Left colon (tissue), 2 donors: ENCODE measurements at places on chromosomes 16 and 17.

GRCh38 chr17:61251939-61252865 is 147.4 kb upstream of the TBX2 start:
- peak; percentile 80 for DNase-seq

DNA sequence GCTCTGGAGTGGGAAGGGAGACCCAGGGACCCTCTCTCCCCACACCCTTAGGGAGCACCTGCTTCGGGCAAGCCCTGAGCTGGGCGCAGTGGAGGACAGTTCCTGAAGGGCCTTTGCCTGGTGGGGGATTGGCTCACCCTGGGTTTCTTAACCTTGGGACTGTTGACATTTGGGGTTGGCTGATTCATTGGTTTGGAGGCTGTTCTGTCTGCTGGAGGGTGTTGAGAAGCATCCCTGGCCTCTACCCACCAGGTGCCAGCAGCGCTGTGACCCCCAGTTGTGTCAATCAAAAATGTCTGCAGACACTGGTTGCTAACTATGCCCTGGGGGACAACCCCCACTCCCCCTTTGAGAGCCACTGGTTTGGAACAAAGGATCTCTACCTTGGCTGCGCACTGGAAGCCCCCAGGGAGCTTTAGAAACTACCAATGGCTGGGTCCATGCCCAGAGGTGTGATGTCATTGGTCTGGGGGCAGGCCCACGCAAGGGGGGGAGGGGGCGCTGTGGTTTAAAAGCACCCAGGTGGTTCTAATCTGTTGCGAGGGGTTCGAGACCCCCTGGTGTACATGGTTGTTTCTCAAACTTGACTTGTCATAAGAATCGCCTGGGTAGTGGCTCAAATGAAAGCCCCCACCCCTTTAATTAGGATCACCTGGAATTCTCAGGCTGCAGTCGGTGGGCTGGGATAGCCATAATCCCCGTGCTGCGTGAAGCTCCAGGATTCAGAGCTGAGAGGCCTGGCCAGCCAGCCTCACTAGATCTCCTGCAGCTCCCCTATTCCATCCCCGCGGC is 151.9 kb upstream of the GSE1 start:
- DNase-seq = no peak

GRCh38 chr17:3735515-3735914 is 11.8 kb downstream of the HASPIN start:
- no peak for DNase-seq

GRCh38 chr16:986925-987582 is 5.5 kb downstream of the SOX8 start:
- no peak for DNase-seq

GRCh38 chr16:17362183-17362582 is 108.6 kb downstream of the XYLT1 start:
- no peak for DNase-seq

GRCh38 chr17:19799796-19800195 is 51.7 kb upstream of the ALDH3A1 start:
- DNase-seq = no peak

DNA sequence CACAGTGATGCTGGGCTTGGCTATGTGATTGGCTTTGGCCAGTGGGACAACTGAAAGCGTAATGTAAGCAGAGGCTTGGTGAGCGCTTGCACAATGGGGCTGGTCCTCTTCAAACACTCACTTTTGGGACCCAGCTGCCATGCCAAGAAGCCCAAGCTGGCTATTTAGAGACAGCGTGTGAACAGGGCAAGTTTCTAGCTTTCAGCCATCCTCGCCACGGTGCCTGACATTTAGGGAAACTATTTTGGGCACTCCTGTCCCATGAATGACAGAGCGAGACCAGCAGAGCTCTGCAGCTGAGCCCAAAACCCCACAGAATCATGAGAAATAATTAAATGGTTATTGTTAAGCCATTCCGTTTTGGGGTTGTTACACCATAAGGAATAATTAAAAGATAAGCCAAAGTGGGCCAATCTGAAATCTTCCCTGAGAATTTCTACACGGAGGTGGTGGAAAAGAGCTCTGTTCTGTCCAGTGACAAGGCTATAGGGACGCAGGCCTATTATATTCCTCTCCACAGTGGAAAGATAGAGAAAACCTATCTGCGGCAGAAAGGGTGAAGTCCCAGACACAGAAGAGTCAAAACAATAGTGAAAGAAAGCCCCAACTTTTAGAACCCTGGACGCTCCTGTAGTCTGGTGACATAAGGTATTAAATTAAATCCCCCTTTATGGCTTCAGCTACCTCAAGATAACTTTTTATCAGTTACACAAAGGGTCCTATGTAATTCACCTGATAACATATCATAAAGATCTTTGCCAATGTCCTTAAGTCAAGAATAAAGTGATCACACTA is 10.8 kb upstream of the RPRML start:
- DNase-seq = no peak

GRCh38 chr17:30300818-30301217 is 9.1 kb upstream of the BLMH start:
- no peak for DNase-seq

- no peak for DNase-seq
Observed at GRCh38 chr17:27352448-27353032, 58.6 kb downstream of the WSB1 start.

DNA sequence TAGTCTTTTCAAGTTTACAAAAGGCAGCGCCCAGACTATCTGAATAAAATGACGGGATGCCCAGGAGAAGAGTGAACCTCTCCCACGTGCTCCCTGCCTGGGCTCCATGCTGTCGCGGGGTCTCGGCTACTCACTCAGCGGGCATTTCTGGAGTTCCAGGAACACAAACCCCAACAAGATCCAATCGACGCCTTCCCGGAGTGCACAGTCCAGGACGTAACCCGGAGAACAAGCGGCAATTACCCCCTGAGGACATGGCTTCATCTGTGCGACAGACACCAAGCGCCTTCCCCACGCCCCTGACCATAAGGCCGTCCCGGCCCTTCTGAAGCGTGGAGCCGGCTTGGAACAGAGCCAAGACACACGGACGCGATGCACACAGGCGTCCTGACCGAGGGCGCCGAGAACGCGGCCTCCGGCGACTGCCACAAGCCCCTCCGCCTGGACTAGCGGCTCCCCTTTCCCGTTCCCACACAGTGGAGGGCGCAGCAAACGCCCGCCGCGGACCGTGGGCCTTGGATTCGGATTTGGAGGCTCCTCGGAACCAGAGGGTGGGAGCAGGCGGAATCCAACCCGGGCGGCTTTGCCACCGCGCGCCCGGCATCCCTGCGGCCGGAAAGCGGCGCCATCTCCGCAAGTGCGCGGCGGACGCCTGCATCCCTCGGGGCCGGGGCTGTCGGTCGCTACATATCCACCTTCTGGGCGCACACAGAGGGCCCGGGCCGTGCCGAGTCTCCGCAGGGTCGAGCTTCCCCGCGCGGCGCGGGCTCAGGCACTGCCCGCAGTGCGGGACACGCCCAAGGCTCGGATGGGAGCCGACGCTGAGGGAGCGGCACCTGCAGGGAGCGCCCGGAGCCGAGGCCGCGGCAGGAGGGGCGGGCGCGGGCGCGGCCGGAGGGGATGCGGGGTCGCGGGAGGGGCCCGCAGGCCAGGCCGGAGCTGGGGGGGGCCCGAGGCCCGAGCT is 725 bp downstream of the ABCA3 start:
- DNase-seq = peak; percentile 42

- DNase-seq = no peak
Observed at GRCh38 chr16:5451641-5452040, 354.0 kb upstream of the EEF2KMT start.

DNA sequence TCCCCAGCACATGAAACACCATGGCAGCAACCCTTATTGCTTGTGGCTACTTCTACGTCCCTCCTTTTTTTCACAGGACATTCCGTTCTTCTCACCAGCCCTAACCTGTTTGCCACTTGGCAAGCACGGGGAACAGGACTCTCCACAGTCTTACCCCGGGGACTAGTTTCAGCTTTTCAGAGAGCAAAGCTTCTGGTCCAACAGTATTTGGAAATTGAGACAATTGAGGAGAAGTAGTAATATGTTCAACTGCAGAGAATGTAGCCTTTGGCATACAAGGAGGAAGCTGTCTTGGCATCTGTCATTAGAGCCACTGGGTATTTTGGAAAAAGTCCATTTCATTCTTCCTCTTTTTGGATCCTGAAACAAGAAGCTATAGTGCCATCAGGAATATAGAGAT is 65.7 kb downstream of the MAP2K6 start:
- no peak for DNase-seq

DNA sequence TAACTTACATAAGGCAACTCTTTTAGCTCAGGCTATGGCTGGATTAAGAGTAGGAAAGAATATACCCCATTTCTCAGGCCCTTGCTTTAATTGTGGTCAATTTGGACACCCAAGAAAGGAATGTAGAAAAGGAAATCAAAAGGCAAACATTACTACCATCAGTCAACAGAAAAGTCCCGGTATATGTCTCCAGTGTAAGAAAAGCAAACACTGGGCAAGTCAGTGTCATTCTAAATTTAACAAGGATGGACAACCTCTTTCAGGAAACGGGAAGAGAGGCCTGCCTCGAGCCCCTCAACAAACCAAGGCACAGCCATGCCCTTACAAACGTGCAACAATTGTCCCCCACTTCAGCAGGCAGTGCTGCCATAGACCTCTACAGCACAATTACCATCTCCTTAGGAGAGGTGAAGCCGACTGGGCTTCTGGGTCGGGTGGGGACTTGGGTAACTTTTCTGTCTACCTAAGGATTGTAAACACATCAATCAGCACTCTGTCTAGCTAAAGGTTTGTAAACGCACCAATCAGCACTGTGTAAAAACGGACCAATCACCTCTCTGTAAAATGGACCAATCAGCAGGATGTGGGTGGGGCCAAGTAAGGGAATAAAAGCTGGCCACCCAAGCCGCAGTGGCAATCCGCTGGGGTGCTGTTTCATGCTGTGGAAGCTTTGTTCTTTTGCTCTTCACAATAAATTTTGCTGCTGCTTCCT is 12.4 kb downstream of the MRPL58 start:
- no peak for DNase-seq

DNA sequence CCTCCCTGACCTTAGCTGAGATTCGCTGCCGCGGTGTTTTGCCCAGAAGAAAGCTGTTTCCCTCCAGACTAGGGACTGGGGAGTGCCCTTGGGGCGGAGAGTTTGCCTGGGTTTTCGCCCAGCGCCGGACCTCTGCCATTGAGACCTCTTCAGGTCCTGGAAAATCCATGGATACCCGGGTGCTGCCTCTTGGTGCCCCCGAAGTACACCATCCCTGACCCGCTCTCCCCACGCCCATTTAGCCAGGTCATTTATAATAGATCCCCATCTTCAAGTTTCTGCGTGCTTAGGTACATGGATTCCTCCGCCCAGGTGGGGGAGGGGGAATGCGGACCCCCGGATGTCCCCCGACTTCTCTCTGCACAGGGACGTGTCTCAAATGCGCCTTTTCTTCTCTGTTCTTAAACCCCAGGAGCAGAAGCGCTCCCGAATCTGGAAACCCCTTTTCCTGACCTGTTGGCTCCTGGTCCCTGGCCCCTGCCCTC is 15.0 kb upstream of the CBX8 start:
- no peak for DNase-seq

GRCh38 chr16:84999857-85000480 is 11.4 kb downstream of the ZDHHC7 start:
- DNase-seq = no peak

DNA sequence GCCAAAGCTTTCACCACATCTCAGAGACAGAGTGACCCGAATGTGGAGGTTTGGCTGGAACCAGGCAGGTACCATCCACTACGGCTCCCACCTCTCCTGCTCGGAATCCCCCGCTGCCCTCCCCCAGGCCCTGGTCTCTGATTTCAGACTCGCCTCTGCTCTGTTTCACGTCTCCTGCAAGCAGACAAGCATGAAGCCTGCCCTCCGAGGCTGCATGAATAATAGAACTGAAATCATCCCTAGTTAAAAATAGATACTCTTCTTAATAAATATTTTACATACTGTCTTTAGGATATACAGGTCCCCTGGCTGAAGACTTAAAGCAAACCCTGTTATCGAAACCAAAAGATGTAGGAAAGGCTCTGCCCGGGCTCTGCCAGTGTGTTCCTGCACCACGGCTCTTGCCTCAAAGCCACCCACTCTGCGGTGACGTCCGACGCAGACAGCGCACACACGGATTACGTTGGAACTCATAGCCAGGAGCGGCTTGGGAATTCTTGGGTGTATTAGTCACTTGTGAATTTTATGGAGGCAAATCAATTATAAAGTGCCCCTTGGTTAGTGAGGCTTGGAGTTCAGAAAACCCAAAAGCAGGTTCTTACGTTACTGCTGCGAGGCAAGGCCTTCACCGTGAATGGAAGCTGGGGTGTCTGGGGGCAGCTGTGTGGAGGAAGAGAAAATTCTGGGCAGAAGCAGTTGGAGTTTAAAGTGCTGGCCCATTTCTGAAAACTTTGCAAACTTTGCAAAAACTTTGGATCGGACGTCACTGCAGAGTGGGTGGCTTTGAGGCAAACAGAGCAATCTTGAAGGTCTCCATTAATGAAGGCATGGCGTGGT is 25.6 kb upstream of the NPTX1 start:
- DNase-seq = peak; percentile 47

DNA sequence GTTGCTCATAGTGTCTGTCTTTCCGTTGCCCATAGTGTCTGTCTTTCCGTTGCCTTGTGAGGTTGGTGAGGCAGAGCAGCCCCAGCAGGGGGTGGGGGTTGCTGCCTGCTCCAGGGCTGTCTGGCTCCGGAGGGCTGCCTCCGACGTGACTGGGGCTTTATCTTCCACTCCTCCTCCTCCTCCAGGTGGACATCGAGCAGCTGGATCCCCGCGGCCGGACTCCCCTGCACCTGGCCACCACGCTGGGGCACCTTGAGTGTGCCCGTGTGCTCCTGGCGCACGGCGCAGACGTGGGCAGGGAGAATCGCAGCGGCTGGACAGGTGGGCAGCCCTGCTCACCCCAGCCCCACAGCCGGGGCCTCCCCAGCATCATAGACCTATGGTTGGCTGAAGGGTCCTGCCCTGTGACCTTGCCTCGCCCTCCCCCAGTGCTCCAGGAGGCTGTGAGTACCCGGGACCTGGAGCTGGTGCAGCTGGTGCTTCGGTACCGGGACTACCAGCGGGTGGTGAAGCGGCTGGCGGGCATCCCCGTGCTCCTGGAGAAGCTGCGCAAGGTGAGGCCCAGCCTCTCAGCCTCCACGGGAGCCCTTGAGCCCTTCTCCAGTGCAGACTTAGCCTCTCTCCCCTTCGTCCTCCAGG is 14.7 kb downstream of the ANKRD13B start:
- DNase-seq = no peak

DNA sequence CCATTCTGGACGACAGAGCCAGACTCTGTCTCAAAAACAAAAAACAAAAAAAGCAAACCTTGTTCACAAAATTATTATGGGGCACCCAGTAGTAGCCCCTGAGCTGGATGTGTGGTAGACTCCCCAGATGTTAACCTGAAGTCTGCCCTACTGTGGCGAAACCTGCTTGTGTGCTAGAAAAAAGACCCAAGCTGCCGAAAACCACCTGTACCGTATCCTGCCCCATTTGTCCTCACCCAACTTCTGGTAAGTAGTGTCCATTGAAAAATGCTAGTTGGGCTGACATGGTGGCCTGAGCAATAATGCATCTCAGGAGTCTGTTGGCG is 9.1 kb downstream of the RMI2 start:
- DNase-seq = no peak
